Lung (tissue), 17 donors: ENCODE measurements at places on chromosomes 1 and 21. TPM values are rescaled to one million over a fixed set of nuclear protein-coding genes. Genes with fewer than 3 reads are reported as not detected.

Gene SPRR4
- total RNA-seq: not detected

Gene MSH4
- 0.34 TPM for total RNA-seq

Gene KCNAB2
- 86.4 TPM for total RNA-seq

Gene SPAG17
- total RNA-seq: 40.0 TPM

Gene SYPL2
- 1.4 TPM for total RNA-seq

- DNase-seq: no peak
- H3K36me3 ChIP-seq: no peaks in the 10 kb centered on the region
- no peaks in the 10 kb centered on the region for H3K27me3 ChIP-seq
- no peak overlapping the region for H3K27ac ChIP-seq
- H3K4me3 ChIP-seq: no peak overlapping the region
Measured at GRCh38 chr21:43634618-43635017, 24.7 kb downstream of the HSF2BP start.

- no peaks in the 10 kb centered on the region for H3K27me3 ChIP-seq
- no peak overlapping the region for H3K27ac ChIP-seq
- DNase-seq: no peak
- H3K4me3 ChIP-seq: no peak overlapping the region
- H3K36me3 ChIP-seq: no peaks in the 10 kb centered on the region
Measured at GRCh38 chr1:230145953-230146476, 79.0 kb downstream of the GALNT2 start.

DNA sequence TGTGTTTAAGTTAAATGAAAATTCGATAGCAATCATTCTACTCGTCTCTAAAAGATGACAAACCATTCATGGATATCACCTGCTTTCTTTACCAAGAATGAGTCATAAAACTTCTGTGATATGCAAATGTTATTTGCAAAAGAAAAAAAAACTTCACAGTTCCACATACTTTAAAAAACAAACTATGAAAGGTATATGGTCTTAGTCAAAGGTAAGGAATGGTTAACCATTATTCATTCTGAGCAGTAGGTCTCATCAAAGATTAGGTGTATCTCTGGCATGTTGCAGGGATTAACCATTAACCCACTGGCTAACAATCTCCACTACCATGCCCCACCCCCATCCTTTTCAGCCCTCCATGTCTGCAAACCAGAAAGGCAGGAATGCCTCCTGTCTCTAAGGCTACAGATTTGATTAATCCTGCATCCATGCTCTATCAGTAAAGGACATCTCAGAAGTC lies 44.4 kb downstream of the PTPN14 start:
- H3K4me1 ChIP-seq: no peaks in the 10 kb centered on the region
- no peak overlapping the region for H3K4me3 ChIP-seq
- no peak for DNase-seq
- no peaks in the 10 kb centered on the region for H3K36me3 ChIP-seq

DNA sequence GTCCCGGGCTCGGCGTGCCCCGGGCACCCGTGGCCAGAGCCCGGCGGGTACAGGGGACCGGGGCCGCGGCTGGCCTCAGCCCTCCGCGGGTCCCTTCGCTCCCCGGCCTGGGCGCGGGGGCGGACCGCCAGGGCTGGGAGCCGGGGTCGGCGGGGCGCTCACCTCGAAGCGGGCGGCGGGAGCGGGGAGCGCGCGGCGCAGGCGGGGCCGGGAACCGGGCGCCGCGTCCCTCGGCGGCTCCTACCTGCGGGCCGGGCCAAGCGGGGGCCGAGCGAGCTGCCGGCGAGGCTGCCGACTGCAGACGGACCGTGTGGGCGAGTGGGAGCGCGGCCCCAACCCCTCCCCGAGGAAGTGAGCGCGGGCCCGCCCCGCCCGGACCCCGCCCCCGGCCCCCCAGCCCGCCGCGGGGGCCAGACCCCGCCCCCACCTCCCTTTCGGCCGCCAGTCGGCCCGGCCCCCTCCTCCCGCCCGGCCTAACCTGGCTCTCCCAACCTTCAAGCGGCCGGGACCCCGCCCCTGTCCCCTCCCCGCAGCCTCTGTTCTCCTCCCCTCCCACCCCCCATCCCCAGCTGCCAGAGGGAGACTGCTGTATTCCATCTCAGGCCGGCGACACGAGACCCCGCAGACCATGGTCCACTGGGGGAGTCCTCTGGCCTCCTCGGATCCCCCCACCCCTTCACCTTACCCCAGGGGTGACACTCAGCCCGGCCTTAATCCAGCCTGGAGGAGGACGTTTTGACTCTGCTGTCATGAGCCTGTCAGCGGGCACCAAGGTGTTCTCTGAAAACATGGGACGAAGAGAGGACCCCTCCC lies at the start of gene FHL3:
FHL3 (minus strand) TSS at position 320 of the 813 bp plus-strand sequence. CDS start 6,102 bp downstream, outside the sequence.
- H3K27me3 ChIP-seq: no peaks in the 10 kb centered on the region
- H3K4me3 ChIP-seq: peak within 1 kb of the TSS; percentile 63
- peaks cover 18% of the 10 kb centered on the region for H3K4me1 ChIP-seq
- no peaks in the 10 kb centered on the region for H3K36me3 ChIP-seq
- H3K27ac ChIP-seq: peak within 1 kb of the TSS; percentile 74
- peak; percentile 80 for DNase-seq

GRCh38 chr21:45074818-45075595 lies 627 bp downstream of the ADARB1 start:
- H3K4me1 ChIP-seq: peaks cover 14% of the 10 kb centered on the region
- peak overlapping the region; percentile 72 for H3K27ac ChIP-seq
- peak; percentile 37 for DNase-seq

GRCh38 chr1:166087734-166088571 lies 78.8 kb downstream of the FAM78B start:
- no peaks in the 10 kb centered on the region for H3K36me3 ChIP-seq
- H3K4me1 ChIP-seq: no peaks in the 10 kb centered on the region
- no peak for DNase-seq
- H3K4me3 ChIP-seq: no peak overlapping the region
- no peak overlapping the region for H3K27ac ChIP-seq

- no peaks in the 10 kb centered on the region for H3K27me3 ChIP-seq
- H3K27ac ChIP-seq: peak overlapping the region; percentile 35
- H3K36me3 ChIP-seq: no peaks in the 10 kb centered on the region
- H3K4me3 ChIP-seq: no peak overlapping the region
Measured at GRCh38 chr1:167819849-167820683, 93.9 kb downstream of the ADCY10 start.

DNA sequence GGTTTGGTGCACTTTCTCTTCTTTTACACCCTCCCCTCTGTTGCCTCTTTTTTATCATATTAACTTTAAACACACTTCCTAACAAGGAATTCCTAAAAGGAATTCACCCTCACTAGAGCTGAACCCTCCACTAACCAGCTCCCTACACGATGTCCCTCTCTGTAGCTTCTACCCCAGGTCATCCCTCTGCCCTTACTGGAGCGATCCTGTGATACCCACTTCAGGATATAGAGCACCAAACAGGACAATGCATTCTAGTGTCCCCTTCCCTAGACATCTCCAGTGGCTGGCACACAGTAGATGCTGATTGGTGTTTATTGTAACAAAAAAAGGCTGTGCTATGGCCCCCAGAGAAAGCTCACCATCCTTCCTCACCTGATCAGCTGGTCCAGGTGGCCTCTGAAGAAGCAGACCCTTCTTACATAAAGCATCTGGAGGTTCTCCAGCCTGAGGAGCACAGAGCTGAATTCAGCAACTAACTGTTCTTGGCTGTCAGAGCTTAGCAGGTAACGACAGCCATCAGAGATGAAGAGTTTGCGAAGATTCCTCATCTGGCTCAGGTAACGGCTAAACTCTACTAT lies 1.4 kb downstream of the PRAMEF18 start:
- no peak for DNase-seq
- H3K4me1 ChIP-seq: no peaks in the 10 kb centered on the region
- no peak overlapping the region for H3K4me3 ChIP-seq
- no peaks in the 10 kb centered on the region for H3K27me3 ChIP-seq

- H3K4me3 ChIP-seq: no peak overlapping the region
- no peaks in the 10 kb centered on the region for H3K27me3 ChIP-seq
- H3K36me3 ChIP-seq: no peaks in the 10 kb centered on the region
- no peaks in the 10 kb centered on the region for H3K4me1 ChIP-seq
Measured at GRCh38 chr1:22428672-22429071, 23.0 kb upstream of the ZBTB40 start.

DNA sequence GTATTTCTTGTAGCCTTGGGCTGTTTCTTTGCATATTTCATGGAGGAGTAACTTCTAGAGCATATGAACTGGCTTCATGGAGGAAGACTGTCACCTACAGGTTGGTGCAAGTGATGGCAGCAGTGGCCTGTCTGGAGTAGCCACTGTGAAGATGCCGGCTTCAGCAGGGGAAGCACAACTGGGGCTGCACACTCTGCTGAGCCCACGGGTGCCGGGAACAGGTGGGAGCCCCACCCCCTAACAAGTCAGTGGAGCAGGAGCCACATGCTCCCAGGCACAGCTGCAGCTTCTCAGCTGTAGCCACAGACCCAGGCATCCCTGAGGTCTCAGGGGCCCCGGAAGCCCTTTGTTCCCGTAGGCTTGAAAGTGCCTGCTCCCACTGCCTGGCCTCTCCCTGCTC lies 43.2 kb upstream of the C1orf185 start:
- no peak overlapping the region for H3K4me3 ChIP-seq
- DNase-seq: no peak
- H3K27me3 ChIP-seq: no peaks in the 10 kb centered on the region
- H3K27ac ChIP-seq: no peak overlapping the region
- no peaks in the 10 kb centered on the region for H3K4me1 ChIP-seq

- no peak for DNase-seq
- H3K4me1 ChIP-seq: peaks cover 4% of the 10 kb centered on the region
- no peaks in the 10 kb centered on the region for H3K36me3 ChIP-seq
Measured at GRCh38 chr1:220221670-220222069, 50.6 kb downstream of the RAB3GAP2 start.

DNA sequence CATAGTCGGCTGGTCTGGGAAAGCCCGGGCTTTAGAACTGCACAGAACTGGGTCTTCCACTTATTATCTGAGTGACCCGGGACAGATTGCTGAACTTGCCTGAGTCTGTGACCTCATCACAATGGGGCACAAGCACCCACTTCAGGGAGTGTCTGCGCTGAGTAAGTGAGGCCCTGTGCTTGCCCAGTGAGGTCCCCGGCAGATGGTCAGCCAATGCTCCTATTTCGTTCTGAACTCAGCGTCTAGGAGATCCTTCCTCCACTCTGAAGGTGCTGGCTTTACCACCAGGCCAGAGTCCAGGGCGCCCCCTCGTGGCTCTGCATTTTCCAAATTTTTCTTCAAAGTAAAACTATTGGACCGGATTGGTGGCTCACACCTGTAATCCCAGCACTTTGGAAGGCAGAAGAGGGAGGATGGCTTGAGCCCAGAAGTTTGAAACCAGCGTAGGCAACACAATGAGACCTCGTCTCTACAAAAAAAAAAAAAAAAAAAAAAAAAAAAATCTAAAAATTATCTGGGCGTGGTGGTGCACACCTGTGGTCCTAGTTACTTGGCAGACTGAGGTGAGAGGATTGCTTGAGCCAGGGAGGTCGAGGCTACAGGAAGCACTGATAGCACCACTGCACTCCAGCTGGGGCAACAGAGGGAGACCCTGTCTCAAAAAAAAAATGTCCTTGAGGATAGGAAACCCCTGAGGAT lies 61.7 kb downstream of the FCRL5 start:
- no peak overlapping the region for H3K27ac ChIP-seq
- peak; percentile 70 for DNase-seq
- no peak overlapping the region for H3K4me3 ChIP-seq
- H3K4me1 ChIP-seq: peaks cover 4% of the 10 kb centered on the region
- H3K27me3 ChIP-seq: no peaks in the 10 kb centered on the region

DNA sequence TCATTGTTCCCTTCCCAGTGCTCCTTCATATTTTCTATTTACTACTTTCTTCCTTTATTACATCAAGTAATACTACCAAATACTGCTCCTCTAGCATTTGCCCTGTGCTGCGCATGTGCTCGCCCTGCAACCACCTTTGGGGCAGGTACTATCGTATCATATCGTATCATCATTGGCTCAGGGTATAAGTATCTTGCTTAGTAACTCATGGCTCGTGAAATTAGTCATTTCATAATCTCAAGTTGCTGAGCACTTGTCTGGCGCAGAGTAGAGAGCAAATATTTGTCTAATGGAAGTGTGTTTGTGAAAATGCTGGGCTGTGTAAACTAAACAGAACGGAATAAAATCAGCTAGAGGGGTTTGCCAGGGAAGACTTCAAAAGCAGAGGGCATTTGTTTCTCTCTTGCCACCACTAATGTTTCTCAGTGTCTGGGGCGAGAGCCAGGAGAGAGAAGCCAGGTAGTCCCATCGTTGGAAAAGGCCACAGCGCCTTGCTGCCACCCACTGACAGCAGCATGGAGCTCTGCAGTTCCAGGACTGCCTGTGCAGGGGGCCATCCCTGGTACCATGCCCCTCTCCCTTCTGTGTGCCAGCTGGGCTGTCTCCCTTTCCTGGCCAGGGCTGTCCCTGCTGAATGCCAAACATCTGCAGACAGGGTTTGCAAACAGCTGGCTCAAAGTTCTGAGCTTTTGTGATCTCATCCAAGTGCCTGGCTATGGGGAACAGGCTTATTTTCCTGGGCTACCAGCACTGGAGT lies 20.0 kb upstream of the CPT2 start:
- no peaks in the 10 kb centered on the region for H3K27me3 ChIP-seq
- H3K4me3 ChIP-seq: no peak overlapping the region
- peak; percentile 75 for DNase-seq
- H3K4me1 ChIP-seq: peaks cover 11% of the 10 kb centered on the region
- no peaks in the 10 kb centered on the region for H3K36me3 ChIP-seq

DNA sequence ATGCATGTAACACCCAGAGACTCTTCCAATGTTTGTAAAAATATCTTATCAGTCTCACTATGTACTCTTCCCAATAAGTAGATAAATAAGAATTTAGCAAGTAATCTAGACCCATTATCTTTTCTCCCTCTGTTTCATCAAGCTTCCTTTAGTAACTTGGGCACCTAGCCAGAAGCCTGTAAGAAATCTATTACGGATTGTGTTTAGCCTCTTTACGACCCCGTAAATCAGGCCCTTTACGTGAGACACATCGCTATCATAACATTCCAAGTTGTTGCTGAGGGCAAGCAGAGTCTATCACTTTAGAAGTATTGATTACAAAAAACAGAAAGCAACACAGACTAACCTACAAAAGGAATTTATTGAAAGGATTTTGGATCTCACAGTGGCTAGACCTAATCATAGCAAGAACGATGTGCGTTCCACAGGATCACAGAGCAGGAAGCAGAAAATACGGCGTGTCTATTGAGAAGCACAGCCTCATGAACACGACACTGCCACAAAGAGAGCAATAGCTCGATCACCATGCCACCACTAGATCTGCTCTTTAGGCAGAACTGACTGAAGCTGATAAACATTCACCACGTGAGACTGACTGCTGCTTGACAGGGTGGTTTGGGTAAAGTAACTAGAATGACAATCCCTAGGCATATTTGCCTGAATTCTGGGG lies 922.1 kb downstream of the AMY1C start:
- peak; percentile 37 for DNase-seq
- no peaks in the 10 kb centered on the region for H3K36me3 ChIP-seq

GRCh38 chr1:94701796-94702441 lies 118.2 kb upstream of the SLC44A3 start:
- peaks cover 4% of the 10 kb centered on the region for H3K4me1 ChIP-seq
- no peak for DNase-seq
- H3K36me3 ChIP-seq: no peaks in the 10 kb centered on the region
- H3K4me3 ChIP-seq: no peak overlapping the region
- H3K27ac ChIP-seq: peak overlapping the region; percentile 57

- DNase-seq: no peak
- H3K4me1 ChIP-seq: no peaks in the 10 kb centered on the region
- no peaks in the 10 kb centered on the region for H3K27me3 ChIP-seq
- no peak overlapping the region for H3K4me3 ChIP-seq
Measured at GRCh38 chr1:19744886-19745285, 54.8 kb downstream of the TMCO4 start.

- no peaks in the 10 kb centered on the region for H3K36me3 ChIP-seq
- peaks cover 7% of the 10 kb centered on the region for H3K4me1 ChIP-seq
- DNase-seq: peak; percentile 72
- no peaks in the 10 kb centered on the region for H3K27me3 ChIP-seq
- H3K4me3 ChIP-seq: no peak overlapping the region
- H3K27ac ChIP-seq: peak overlapping the region; percentile 77
Measured at GRCh38 chr1:21324368-21325141, 34.3 kb upstream of the ECE1 start.
